ENCODE measurements at places on chromosomes 12 and 14.

- DNase-seq: peak; percentile 94
These were observed 7.8 kb downstream of the SH2B3 start for GRCh38 chr12:111413442-111414086.

- no peak for DNase-seq
These were observed 160.0 kb upstream of the SOX5 start for GRCh38 chr12:24109381-24110039.

- no peak for DNase-seq
These were observed 18.1 kb downstream of the TAMALIN start for GRCh38 chr12:52024845-52025230.

GRCh38 chr14:99063620-99064225 is 208.3 kb downstream of the BCL11B start:
- no peak for DNase-seq

DNA sequence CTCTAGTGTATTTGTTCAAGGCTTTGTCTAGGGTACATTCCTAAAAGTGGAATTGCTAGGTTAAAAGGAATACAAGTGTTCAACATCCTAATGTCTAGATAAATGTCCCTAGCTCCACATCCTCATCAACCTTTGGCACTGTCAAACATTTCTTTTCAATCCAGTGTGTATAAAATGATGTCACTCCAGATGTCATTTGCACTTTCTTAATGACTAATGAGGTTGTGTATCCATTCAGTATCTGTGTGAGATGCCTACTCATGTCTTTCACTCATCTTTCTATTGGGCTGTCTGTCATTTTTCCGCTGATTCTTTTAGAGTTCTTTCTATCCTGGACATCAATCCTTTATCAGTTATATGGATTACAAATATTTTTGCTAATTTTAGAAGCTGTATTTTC is 43.3 kb downstream of the ARMH4 start:
- no peak for DNase-seq

DNA sequence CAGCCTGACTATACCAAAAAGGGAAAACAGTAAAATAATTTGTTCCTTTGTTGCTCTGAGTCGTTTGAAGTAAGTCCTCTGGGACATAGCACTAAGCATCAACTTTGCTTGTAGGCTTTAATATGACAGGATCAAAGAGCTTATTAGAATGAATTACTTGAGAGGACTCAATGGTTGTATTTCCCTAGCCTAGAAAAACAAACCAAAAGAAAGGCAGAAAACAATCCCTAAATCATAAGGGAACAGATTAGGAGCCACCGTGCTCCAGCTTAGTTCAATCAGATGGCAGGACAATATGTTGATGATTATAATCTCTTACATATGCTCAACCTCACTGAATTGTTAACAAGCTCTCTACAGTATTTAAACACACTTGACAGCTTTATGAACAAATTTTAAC is 988.4 kb downstream of the FLRT2 start:
- no peak for DNase-seq

DNA sequence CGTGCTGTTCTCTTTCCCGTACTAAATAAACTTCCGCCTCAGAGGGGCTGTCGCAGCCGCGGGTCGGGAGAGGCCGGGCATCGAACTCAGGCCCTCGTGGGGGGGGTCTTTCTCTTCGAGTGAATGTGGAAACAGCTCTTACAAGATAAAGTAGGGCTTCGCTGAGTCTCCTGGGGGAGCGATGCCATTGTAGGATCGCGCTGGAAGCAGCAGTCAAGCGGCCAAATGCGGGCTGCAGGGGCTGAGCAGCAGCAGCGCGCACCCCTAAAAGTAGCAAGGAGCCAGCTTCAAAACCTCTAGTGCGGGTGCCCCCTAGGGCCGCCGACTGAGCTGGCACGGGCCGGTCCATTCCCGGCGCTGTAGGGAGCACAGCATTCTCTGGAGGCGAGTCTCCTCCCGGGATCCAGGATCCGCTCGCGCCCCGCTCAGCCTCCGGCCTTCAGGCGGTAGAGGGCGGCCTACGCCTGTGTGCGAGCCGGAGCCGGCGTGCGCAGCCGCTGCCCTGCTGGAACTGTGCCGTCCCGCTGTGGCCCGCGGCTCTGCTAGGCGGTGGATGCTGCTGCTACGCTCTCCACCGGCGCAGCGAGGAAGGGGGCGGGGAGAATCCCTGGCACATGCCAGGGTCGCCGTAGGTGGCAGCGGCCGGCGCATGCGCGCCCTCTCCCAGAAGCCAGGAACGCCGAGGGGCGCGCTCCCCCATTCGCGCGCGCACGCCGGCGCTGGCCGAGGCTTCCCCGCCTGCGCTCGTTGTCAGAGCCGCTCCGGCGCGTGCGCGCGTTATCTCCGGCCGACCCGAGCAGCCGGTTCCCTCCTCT is at the start of gene FUT8:
TSS of gene FUT8 (plus strand) at position 699 of the 815 bp plus-strand sequence. CDS start 148,834 bp downstream, outside the sequence.
- DNase-seq: peak; percentile 95

DNA sequence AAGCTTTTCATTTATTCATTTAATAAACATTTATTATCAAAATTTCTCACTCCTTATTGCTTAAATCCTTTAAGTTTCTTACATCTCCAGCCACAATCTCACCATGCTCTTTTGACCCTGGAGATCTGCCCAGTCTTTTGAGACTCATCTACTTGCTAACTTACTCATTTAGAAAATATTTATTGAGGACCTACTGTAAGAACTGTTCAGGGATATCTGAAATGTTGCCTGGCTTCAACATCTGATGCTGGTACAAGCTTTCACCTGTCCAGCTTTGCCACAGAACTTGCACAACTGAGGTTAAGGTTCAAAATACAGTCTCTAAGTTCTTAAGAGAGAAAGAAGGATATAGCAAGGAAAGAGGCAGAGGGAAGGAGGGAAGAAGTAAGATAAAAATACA is 17.5 kb upstream of the GXYLT1 start:
- DNase-seq: no peak

DNA sequence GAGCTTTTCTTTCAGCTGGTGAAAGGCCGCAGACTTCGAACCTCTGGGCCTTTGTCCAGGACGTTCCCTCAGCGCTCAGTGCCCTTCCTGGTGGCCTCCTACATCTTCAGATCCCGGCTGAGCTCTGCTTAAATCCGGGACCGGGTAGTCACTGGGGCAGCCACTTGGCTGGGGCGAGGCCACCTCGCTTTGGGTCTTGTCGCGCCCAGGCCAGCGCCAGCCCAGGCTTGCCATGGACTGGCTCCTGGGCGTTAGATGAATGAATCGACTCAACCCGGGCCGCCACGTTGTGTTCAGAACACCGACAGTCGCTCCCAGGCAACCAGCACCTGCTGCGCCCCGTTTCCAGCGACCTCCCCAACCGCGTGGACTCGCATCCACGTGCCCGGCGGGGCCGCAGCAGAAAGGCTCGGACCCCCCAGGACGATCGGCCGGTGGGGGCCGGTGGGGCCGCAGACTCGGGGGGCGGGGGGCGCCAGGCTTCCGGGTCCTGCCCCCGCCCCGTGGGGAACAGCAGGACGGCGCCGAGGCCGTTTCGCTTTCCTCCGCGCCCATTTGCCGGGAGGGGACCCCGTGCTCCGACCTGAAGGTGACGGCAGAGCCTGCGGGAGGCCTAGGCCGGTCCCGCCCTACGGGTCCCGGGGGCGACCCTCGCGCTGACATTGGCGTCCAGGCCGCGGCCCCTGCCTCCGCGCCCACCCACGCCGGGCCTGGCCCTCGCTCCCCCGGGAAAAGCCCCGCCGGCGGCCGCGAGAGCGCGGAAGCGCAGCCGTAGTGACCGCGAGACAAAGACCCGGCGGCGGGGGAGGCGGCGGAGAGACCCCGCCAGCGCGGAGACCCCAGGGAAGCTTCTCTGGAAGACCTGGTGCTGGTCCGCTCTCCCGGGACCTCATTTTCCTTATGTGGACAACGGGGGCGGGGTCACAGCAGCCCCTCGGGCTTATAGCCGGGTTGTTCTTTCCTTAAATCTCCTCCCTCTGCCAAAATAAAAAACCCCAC is 37.3 kb upstream of the RCOR1 start:
- DNase-seq: no peak

GRCh38 chr12:130145731-130146130 is 16.5 kb upstream of the FZD10 start:
- DNase-seq: no peak

GRCh38 chr14:89429199-89430181 is 12.5 kb upstream of the FOXN3 start:
- DNase-seq: no peak

Data from foreskin melanocyte (primary cell).